ENCODE measurements at places on chromosomes 11 and 22. TPM values are rescaled to one million over a fixed set of nuclear protein-coding genes. Genes with fewer than 3 reads are reported as not detected.

Gene CHKB
- total RNA-seq: 65.8 TPM

Gene SLC25A18
- not detected for total RNA-seq

Gene ADORA2A
- 39.8 TPM for total RNA-seq

Gene DRD4
- 0.30 TPM for total RNA-seq

Gene RFPL3
- not detected for total RNA-seq

Gene OR5M3
- total RNA-seq: not detected

Gene FAM111B
- 35.6 TPM for total RNA-seq

Gene POLR2L
- 151 TPM for total RNA-seq

Gene BTG4
- total RNA-seq: not detected

Gene LRRC10B
- not detected for total RNA-seq

Gene MOV10L1
- not detected for total RNA-seq

Gene CD3E
- 491 TPM for total RNA-seq

Gene PYGM
- 0.95 TPM for total RNA-seq

Gene VPREB3
- total RNA-seq: not detected

Gene BLID
- total RNA-seq: not detected

Gene SMC1B
- total RNA-seq: 0.48 TPM

Gene MUC6
- total RNA-seq: not detected

Gene ALKBH8
- 19.9 TPM for total RNA-seq

Measured in activated CD8-positive, alpha-beta memory T cell treated with anti-CD3 and anti-CD28 coated beads for 36 hours (primary cell).